ENCODE measurements at places on chromosomes 7 and 10. TPM values are rescaled to one million over a fixed set of nuclear protein-coding genes. Genes with fewer than 3 reads are reported as not detected.

The ZC3HAV1L gene
- total RNA-seq: 2.3 TPM

The GPR26 gene
- total RNA-seq: not detected

The GPR15LG gene
- not detected for total RNA-seq

The GNAT3 gene
- not detected for total RNA-seq

The SLC29A4 gene
- 0.37 TPM for total RNA-seq

The BHLHA15 gene
- 0.64 TPM for total RNA-seq

The GLI3 gene
- total RNA-seq: 5.5 TPM

The AKR1E2 gene
- not detected for total RNA-seq

The LEP gene
- not detected for total RNA-seq

The IGF2BP3 gene
- 146 TPM for total RNA-seq

The CHST3 gene
- total RNA-seq: 17.9 TPM

The DNAJB9 gene
- total RNA-seq: 54.8 TPM

The SPDYE2B gene
- total RNA-seq: not detected

The LANCL2 gene
- total RNA-seq: 19.5 TPM

The HYAL4 gene
- 0.05 TPM for total RNA-seq

The TRIM74 gene
- not detected for total RNA-seq

The NPY gene
- total RNA-seq: not detected

The ITGB8 gene
- 50.9 TPM for total RNA-seq

The C10orf67 gene
- not detected for total RNA-seq

The CNNM1 gene
- not detected for total RNA-seq
